ENCODE measurements at places on chromosomes 7 and 10.

GRCh38 chr7:38744746-38745145 is 113.6 kb upstream of the AMPH start:
- H3K4me1 ChIP-seq = no peaks in the 10 kb centered on the region
- no peak for DNase-seq
- H3K4me3 ChIP-seq = no peak overlapping the region
- peaks cover 69% of the 10 kb centered on the region for H3K36me3 ChIP-seq

DNA sequence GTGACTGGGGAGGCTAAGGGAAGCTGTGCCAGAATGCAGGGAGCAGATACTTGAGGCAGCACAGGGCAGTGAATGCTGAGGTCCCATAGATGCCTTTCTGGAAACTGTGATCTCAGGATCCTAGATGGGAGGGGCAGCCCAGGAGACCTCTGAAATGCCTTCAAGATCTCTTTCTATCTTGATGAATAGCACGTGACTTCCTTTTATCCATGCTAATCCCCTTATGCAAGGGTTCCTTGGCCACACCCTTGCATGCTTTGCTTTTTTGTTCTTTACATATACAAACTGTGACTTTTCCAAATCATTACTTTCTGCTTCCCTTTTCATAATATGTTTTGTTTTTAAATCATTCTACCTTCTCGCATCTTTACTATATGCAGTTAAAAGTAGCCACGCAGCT is 14.7 kb downstream of the ATRNL1 start:
- no peaks in the 10 kb centered on the region for H3K4me1 ChIP-seq
- peaks cover 12% of the 10 kb centered on the region for H3K36me3 ChIP-seq
- DNase-seq = no peak
- H3K4me3 ChIP-seq = no peak overlapping the region
- H3K27me3 ChIP-seq = peaks cover 4% of the 10 kb centered on the region
- no peak overlapping the region for H3K27ac ChIP-seq

- no peak for DNase-seq
- H3K27me3 ChIP-seq = no peaks in the 10 kb centered on the region
- no peak overlapping the region for H3K4me3 ChIP-seq
- peaks cover 1% of the 10 kb centered on the region for H3K4me1 ChIP-seq
- H3K27ac ChIP-seq = no peak overlapping the region
Measured at GRCh38 chr10:354901-355617, 219.8 kb downstream of the ZMYND11 start.

DNA sequence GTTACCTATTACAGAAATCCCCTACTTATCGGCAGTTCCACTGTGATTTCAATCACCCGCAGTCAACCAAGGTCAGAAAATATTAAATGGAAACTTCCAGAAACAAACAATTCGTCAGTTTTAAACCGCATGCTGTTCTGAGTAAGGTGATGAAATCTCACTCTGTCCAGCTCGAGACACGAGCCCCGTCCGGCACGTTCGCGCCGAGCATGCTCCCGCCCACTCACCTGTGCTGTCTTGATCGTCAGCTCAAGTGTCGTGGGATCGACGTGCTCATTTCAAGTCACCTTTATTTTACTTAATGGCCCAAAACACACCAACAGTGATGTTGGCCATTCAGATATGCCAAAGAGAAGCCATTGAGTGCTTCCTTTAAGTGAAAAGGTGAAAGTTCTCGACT is 21.2 kb downstream of the ESYT2 start:
- H3K36me3 ChIP-seq = peaks cover 28% of the 10 kb centered on the region
- H3K27me3 ChIP-seq = no peaks in the 10 kb centered on the region
- H3K4me1 ChIP-seq = peaks cover 19% of the 10 kb centered on the region
- H3K4me3 ChIP-seq = no peak overlapping the region

GRCh38 chr7:104480529-104480928 is 152.1 kb downstream of the LHFPL3 start:
- H3K4me1 ChIP-seq = no peaks in the 10 kb centered on the region
- H3K27ac ChIP-seq = no peak overlapping the region
- DNase-seq = no peak
- no peak overlapping the region for H3K4me3 ChIP-seq

GRCh38 chr10:58781873-58782488 is 269.3 kb downstream of the BICC1 start:
- no peak overlapping the region for H3K4me3 ChIP-seq
- H3K4me1 ChIP-seq = peaks cover 4% of the 10 kb centered on the region
- H3K27ac ChIP-seq = no peak overlapping the region
- H3K36me3 ChIP-seq = no peaks in the 10 kb centered on the region
- peak; percentile 57 for DNase-seq

DNA sequence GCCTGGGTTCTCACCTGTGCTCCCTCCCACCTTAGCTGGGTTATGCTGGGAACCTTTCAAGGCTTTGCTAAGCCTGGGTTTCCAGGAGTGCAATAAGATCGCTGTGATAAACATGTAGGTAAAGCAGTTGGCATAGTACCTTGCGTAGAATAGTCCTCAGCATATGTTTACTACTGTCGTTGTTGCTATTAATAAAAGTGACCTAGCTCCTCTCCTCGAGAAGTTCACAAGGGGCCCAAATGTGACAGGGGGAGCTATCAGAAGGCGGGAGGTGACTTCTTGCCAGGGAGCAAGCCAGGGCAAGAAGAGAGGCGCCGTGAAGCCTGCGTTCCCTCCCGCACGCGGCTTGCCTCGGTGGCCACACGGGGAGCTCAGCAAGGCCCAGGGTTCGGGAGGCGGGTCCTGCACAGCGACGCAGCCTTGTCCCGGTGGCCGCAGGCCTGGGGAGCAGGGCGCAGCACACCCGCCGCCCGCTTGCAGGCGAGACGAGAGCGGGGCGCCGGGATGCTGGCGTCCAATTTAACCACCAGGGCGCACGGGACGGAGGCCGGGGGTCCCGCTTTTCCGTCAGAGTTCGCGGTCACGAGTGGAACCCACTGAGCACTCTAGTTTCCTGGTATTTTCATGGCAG is 106.2 kb downstream of the SNX10 start:
- DNase-seq = peak; percentile 36
- H3K36me3 ChIP-seq = no peaks in the 10 kb centered on the region
- H3K27me3 ChIP-seq = no peaks in the 10 kb centered on the region
- H3K4me1 ChIP-seq = peaks cover 10% of the 10 kb centered on the region
- H3K4me3 ChIP-seq = peak overlapping the region; percentile 86

DNA sequence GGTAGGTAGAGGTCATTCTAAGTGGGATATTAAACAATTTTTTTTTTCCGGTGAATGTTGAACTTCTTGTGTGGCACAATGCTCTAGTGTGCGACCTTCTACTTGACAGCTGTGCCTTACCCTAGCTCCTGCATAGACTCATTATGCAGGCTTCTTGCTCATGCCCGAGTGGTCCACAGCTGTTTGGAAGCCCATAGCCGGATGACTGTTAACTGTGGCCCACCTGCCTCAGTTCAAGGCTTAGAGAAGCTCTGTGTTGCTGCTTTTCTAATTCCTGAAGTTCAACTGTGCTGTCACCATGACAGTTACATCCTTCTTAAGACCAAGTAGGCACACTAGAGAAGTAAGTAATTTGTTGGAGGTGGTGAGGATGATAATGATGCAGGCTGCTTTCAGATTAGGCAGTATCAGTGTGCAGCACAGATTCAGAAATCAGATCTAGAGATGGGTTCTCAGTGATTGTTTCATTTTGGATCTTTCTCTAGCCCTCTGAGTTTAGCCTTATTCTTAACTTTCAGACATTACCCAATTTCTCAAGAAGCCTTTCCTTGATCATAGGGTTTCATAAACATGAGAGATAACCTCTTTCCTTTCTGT is 278.4 kb downstream of the PHF14 start:
- no peaks in the 10 kb centered on the region for H3K4me1 ChIP-seq
- H3K27me3 ChIP-seq = no peaks in the 10 kb centered on the region
- H3K36me3 ChIP-seq = no peaks in the 10 kb centered on the region
- no peak overlapping the region for H3K4me3 ChIP-seq
- peak; percentile 11 for DNase-seq

- no peak overlapping the region for H3K27ac ChIP-seq
- H3K4me1 ChIP-seq = no peaks in the 10 kb centered on the region
- no peaks in the 10 kb centered on the region for H3K27me3 ChIP-seq
- no peak for DNase-seq
- H3K4me3 ChIP-seq = no peak overlapping the region
Measured at GRCh38 chr10:120819366-120819765, 31.8 kb upstream of the WDR11 start.

GRCh38 chr10:129411393-129411705 is 55.7 kb upstream of the MGMT start:
- H3K27me3 ChIP-seq = no peaks in the 10 kb centered on the region
- no peak overlapping the region for H3K27ac ChIP-seq
- no peaks in the 10 kb centered on the region for H3K4me1 ChIP-seq
- H3K36me3 ChIP-seq = no peaks in the 10 kb centered on the region
- H3K4me3 ChIP-seq = no peak overlapping the region
- DNase-seq = no peak

- no peaks in the 10 kb centered on the region for H3K4me1 ChIP-seq
- H3K27me3 ChIP-seq = no peaks in the 10 kb centered on the region
- no peak overlapping the region for H3K4me3 ChIP-seq
- H3K27ac ChIP-seq = no peak overlapping the region
- H3K36me3 ChIP-seq = no peaks in the 10 kb centered on the region
- no peak for DNase-seq
Measured at GRCh38 chr10:6247041-6247712, 44.4 kb downstream of the PFKFB3 start.

- no peak overlapping the region for H3K27ac ChIP-seq
- H3K36me3 ChIP-seq = no peaks in the 10 kb centered on the region
- H3K4me3 ChIP-seq = no peak overlapping the region
- DNase-seq = peak; percentile 18
Measured at GRCh38 chr7:4871930-4872675, 10.3 kb upstream of the PAPOLB start.

DNA sequence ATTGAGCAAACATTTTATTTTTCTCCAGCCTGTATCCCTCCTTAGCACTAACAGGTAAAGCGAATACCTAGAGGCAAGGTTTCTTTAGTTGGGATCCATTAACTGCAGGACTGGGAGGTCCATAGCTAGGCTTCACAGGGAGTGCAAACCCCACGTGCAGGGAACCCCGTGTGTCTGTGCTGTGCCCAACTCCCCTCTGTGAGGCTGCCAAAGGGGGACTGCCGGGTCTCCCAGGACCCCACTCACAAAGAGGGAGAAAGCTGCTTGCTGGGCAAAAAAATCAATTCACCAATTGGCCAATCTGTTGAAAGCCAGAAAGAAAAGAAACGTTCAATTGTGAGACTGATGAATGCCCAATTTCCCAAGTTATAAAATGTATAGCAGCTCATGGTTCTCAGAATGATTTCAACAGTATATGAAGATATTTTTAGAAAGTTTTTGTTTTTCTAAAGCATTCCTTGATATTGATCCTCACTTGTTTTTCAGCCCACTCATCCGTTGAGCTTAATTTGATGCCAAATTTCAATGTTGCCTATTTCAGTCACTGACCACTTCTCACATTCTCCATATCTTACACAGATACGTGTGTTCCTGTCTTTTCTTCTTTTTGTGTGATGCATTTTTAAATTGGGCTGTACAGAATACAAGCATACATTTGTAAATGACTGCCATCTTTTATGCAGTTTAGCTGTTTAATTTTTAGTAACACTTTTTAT is 202.7 kb upstream of the PRSS58 start:
- no peak overlapping the region for H3K27ac ChIP-seq
- no peaks in the 10 kb centered on the region for H3K36me3 ChIP-seq
- H3K4me3 ChIP-seq = no peak overlapping the region
- peaks cover 2% of the 10 kb centered on the region for H3K4me1 ChIP-seq
- DNase-seq = no peak

DNA sequence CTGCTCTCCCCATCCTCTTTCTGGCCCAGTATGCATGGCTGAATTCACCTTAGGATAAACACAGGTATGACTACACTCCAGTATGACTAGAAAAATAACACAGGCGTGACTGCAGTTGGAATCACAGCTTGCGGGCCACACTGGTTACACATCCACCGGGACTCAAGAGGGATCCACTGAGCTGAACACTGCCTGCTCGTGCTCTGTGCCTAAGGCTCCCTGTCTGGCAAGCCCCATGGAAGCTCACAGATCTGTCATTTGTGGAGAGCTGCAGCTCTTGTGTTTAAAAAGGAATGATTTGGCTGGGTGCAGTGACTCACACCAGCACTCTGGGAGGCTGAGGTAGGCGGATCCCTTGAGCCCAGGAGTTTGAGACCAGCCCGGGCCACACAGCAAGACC is 26.8 kb downstream of the VOPP1 start:
- H3K4me1 ChIP-seq = peaks cover 30% of the 10 kb centered on the region
- H3K27me3 ChIP-seq = no peaks in the 10 kb centered on the region
- peak overlapping the region; percentile 42 for H3K27ac ChIP-seq
- DNase-seq = peak; percentile 61
- no peaks in the 10 kb centered on the region for H3K36me3 ChIP-seq

GRCh38 chr10:89664203-89664602 is 19.2 kb upstream of the PANK1 start:
- H3K4me1 ChIP-seq = no peaks in the 10 kb centered on the region
- no peak overlapping the region for H3K4me3 ChIP-seq
- H3K27ac ChIP-seq = no peak overlapping the region

DNA sequence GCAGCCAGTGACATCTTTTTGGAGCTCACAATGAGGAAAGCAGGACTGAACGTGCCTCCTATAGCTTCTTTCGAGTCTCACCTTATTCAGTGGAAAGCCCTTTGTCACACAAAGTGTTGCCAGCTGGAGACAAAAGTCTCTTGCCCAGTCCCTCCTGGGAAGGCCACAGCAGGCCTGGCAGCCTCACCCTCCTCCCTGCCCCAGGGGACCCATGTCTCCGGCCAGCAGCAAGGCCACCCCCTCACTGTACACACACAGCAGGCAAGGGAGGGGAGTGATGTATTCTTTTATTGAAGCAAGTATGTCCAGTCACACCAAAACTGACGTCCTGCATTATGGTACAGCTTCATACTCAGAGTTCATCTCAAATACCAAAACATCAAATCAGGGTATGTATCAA is 56.0 kb downstream of the CSGALNACT2 start:
- no peak for DNase-seq
- no peak overlapping the region for H3K4me3 ChIP-seq
- no peaks in the 10 kb centered on the region for H3K4me1 ChIP-seq
- H3K27me3 ChIP-seq = no peaks in the 10 kb centered on the region
- H3K27ac ChIP-seq = no peak overlapping the region
- peaks cover 30% of the 10 kb centered on the region for H3K36me3 ChIP-seq

DNA sequence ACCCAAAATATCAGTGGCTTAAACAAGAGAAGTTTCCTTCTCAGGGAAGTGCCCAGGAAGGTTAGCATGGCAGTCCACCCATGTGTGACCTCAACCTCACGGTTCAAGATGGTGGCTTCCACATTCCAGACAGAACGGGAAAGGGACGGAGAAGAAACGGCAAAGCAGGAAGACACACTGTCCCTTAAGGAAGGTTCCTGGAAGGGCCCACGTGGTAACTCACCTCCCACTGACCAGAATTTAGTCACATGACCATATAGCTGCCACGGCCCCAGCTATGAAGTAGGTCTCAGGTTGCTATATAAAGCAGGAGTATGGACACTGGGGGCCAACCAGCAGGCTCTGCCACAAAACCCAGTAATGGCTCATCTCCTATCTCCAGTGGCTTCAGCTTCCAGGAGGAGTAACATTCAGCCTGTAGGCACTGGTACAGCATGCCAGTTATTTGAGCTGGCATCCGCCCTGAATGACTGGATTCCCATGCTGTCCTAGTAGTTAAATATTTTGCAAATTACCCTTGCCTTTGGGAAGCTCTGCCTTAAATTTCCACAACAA is 278.5 kb upstream of the KLF14 start:
- H3K4me1 ChIP-seq = peaks cover 21% of the 10 kb centered on the region
- H3K27ac ChIP-seq = peak overlapping the region; percentile 82
- peak overlapping the region; percentile 20 for H3K4me3 ChIP-seq
